ENCODE measurements at places on chromosomes 4 and X.

GRCh38 chr4:169383724-169384123, 113.0 kb upstream of the SH3RF1 start:
- no peak for DNase-seq

- DNase-seq, result no peak
These were observed 27.6 kb downstream of the ZNF81 start for GRCh38 chrX:47864300-47864699.

DNA sequence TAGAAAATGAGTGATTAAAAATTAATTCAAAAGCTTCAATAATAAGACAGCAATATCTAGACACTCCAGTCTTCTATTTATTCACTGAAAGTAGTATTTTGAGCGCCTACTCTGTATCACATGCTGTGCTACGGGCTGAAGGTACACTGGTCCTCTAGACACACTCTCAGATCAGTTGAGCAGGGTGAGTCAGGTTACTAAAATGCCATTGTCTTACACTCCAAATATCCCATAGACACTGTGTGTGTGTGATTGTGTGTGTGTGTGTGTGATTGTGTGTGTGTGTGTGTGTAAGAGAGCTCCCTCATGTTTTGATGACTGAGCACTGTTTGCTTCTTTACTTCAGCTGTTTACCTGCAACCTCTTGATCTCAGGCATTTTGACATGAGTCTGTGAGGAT, 342.8 kb upstream of the BOD1L1 start:
- no peak for DNase-seq

DNA sequence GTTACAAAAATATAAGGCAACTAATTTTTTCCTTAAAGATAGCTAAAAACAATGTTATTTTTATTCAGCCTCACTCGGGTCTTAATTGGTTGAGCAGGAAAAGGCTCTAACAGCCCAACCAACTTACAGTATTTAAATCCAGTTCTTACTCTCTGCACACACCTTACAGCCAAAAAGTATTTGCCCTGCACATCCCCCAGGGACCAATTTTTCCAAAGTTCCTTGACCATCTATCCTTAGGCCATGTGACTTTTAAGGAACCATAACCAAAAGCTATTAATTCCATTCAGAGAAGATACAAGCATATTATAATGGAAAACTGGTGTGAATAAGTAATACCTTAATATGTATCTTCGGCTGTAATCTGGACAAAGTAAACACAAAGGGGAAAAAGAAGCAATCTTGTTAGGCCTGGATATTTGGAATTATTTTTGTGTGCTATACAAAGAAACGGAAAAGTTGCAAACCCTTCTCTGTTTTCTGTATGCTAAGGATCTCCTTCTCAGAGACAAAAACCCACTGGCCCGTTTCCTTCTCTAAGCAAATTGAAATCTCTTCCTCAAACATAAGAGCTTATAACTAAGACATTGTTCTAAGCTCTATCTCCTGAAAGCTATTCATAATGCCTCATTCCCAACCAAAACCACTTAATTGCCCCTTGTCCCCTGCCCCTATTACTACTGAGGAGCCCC, 1.0 kb upstream of the THAP9 start:
- DNase-seq, result no peak

DNA sequence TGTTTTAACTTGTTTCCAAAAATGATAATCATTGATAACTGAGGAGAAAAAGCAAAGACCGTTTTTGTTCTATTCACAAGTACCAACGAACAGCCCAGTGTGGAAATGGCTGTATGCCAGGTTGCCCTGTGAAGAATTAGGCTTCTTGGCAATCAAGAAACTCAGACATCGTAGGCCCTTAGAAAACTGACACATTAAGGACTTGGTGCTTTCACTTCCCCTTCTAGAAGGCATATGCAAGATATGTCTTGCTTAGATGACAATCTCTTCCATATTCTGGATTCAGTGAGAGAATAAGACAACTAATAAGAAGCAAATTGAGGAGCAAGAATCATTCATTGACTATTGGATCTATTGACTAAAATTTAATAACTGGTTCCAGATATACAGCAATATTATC, 56.6 kb downstream of the ANAPC10 start:
- DNase-seq, result no peak

DNA sequence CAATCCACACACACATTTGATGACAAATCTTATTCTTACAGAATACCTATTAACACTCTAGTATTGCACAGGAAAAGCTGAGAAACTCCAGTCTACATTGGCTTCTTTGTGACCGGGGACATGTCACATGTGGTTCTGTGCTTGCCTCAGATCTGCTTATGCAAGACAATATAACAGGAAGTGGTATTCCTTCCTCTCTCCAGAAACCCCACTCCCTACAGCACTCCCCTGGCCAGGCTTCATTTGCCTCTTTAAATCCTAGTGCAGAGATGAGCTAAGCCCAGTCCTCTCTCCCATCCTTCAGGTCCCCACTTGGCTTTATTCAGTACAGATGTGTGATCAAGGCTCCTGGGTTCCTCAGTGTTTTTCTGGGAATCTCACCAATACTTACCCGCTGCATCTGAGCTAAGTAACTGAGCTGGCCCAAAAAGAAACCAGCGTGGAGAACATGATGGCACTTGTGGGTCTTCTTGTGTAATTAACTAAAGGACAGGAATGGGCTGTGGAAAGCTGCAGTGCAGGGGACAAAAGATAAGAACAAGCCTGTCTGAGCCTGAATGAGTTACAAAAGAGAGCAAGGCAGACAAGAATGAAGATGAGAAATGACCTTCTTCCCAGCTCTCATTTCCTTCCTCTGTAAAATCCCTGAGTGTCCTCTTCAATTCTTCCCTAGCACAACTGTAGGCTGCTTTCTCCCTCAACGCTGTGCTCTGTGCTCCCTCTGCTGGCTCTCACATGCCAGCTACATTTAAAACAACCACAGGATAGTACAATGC, 105.6 kb downstream of the HNRNPD start:
- DNase-seq, result peak; percentile 58

DNA sequence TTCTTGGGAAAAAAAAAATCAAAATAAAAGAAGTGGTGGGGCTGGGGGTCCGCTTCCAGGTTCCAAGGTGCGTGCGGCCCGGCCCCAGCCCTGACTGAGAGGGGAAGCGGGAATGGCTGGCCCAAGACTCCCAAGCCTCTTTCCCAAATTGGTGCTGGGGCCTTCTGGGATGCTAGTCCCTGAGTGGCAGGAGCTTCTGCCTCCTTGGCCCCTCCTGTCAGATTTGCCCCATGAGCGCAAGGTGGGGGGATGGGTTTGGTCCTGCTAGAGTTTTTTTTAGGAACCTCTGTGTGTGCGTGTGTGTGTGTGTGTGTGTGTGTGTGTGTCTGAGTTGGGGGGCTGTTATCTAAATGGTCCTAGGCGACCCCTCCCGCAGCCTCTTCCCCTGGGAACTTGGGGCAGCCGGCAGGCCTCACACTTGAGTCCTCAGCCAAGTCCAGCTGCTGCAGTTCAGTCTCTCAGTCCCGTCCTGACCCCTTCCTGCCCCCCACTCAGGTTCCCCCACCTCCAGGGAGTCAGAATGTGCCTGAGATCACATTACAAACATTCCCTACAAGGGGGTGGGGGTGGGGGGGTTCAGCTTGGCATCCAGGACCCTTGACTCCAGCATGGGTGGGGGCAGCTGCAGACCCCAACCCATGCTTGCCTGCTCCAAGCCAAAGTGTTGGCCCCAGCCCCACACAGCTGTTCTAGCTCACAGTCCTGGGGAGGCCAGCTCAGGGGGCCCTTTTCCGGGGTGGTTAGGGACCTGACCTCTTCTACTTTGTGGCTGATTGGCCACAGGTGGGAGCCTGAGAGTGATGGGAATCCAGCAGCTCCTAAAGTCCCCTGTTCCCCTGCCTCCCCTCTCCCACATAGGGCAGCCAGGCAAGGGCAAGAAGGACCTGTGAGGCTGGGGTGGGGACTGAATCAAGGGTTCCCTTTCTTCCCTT, 4.0 kb downstream of the EFNB1 start:
- no peak for DNase-seq

GRCh38 chr4:78297116-78297800, 240.1 kb downstream of the FRAS1 start:
- no peak for DNase-seq

DNA sequence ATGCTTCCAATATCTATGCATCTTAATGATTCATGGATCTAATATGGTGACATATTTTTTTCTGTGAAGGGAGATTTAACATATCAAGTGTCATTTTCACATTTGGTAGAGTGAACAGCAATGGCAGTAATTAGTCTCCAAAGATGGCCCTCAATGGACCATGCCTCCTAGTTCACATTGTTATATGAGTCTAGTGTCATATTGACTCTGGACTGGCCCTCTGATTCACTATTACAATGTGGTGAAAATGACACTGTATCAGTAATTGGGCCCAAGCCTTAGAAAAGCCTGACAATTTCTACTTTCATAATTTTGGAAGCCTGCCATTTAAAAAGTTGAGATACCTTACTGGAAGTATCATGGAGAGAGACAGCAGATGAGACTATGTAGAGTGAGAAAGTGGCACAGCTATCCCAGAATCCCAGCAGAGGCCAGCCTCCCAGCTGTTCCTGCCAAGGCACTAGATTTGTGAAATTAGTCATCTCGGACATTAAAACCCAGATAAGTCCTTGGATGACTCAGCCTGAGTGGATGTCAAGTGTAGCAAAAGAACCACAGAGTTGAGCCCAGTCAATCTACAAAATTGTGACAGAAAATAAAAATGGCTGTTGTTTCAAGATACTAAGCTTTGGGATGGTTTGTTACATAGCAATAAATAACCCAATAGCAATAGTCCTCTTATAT, 68.4 kb downstream of the ARHGEF38 start:
- peak; percentile 41 for DNase-seq

DNA sequence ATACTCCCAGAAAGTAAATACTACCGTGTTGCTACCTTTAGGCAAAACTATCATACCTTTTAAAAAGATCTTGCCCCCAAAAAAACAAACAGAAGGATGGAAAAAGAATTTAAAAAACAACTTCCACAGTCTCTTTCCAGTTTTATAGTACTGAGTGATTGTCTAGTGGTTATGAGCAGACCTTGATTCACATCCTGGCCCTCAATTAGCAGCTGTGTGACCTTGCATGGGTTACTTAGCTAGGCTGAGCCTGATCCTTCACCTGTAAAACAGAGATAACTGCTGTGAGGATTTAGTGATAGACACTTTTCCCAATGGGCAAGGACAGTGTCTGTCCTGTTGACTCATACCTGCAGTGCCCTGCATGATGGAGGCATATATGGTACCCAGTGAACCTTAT, 49.0 kb downstream of the SMAD1 start:
- DNase-seq, result no peak

DNA sequence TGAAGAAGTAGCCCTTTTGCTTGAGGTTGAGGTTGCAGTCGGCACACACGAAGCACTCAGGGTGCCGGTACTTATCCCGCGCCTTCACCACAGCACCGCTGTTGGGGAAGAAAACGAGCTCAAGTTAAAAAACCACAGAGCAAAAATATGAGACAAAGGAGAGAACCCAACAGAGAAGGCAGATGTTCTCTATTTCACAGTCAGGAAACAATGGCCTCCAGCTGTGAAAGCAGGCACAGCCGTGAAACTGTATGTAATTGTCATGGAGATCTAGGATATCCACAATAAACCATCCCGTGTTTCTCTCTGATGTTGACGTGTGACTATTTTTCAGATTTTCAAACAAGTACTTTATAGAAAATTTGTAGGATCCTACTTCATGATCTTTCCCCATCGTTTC, 30.9 kb upstream of the CCDC110 start:
- no peak for DNase-seq

GRCh38 chrX:153499341-153499740, 4.6 kb downstream of the BGN start:
- no peak for DNase-seq

DNA sequence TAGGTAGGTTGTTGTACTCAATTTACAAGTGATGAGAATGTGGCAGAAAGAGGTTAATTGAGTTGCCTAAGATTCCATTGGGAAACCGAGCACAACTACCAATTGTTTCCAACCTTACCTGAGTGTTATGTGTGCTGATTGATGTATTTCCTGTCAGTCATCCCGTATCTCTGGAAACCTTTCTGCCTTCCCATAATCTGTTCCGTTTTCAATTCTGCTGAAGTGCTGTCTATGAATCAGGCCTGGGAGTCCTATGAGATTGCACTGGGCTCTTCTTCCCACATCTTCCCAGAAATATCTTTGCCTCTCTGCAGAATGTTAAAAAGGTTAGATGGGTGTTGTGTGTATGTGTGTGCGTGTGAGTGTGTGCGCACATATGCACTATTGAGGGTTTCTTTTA, 229.5 kb upstream of the ANXA3 start:
- DNase-seq, result no peak

DNA sequence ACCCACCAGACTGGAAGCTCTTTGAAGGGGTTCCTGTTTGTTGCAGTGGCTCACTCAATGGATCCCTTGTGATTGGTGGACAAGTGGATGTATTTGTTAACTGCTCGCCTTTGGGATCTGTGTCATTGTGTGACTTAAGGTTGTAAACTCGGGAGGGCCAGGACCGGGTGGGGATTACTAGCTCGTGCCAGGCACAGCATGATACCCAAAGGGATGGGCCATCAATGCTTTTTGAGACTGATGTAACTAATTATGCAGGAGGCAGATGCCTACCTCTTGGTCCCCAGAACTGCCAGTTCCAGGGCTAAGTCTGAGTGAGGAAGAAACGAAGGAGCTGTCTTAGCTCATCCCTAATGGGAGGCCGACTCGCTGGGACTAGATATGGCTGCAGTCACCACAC, 27.7 kb downstream of the UTP14A start:
- DNase-seq, result no peak

DNA sequence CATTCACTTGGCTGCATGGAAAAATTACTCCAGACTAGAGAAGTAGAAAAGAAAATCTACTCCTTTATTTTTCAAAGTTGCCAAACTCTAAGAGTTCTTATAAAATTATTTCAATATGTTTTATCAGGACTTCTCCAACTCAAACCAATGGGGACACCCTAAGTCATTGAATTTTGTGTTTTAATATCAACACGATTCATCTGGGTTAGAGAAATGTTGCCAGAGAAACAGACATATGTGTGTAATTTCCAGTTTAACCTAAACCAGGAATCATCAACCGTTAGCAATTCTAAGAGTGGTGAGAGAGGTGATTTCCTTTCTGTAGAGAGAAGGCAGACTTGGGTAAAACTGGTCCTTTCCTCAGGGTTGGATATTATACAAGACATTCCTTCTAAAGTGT, 291.8 kb downstream of the LDB2 start:
- no peak for DNase-seq

- DNase-seq, result no peak
These were observed 1.1 kb downstream of the FHL1 start for GRCh38 chrX:136148391-136148790.

- DNase-seq, result peak; percentile 50
These were observed 47.9 kb downstream of the COX18 start for GRCh38 chr4:73021634-73022033.

DNA sequence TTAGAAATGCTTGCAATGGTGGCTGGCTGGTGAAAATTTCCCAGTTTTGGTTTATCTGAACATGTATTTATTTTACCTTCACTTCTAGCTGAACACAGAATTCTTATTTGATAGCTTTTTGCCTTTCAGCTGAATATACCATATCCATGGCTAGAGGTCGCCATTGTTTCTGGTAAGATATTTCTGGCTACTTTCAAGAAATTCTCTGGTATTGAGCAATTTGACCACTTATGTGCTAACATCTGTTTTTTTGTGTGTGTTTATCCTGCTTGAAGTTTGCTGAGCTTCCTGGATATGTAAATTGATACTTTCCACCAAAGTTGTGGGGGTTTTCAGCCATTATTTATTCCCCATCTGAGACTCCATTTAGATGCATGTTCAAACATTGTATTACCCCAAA, 75.4 kb downstream of the FBXW7 start:
- DNase-seq, result no peak

Measured in kidney glomerular epithelial cell (primary cell).